ENCODE measurements at places on chromosomes 7 and 10. TPM values are rescaled to one million over a fixed set of nuclear protein-coding genes. Genes with fewer than 3 reads are reported as not detected.

Gene TMEM176B
- total RNA-seq = 7.7 TPM

Gene GIMAP1
- 3.1 TPM for total RNA-seq

Gene MRLN
- 254 TPM for total RNA-seq

Gene MEOX2
- 58.7 TPM for total RNA-seq

Gene FAM107B
- 15.1 TPM for total RNA-seq

Gene ABCA13
- 0.04 TPM for total RNA-seq

Gene DEPP1
- 36.0 TPM for total RNA-seq

Gene SEMA4G
- total RNA-seq = 1.2 TPM

Gene SYT15B
- 0.27 TPM for total RNA-seq

Gene COL26A1
- 1.2 TPM for total RNA-seq

Gene GJD4
- total RNA-seq = 2.0 TPM

Gene GTF2IRD1
- total RNA-seq = 12.5 TPM

Gene LAMB4
- total RNA-seq = 0.13 TPM

Gene SUN3
- total RNA-seq = not detected

Gene MCU
- total RNA-seq = 114 TPM

Gene ZCCHC24
- total RNA-seq = 25.0 TPM

Gene CYP3A7
- total RNA-seq = 0.58 TPM

Gene RBM33
- total RNA-seq = 46.2 TPM

Gene ELMO1
- 23.8 TPM for total RNA-seq

Gene FOXP2
- 10.0 TPM for total RNA-seq

Gene OPALIN
- not detected for total RNA-seq

Gene TFPI2
- total RNA-seq = 3.9 TPM

Gene GFRA1
- total RNA-seq = 41.5 TPM

Gene OPN1SW
- total RNA-seq = not detected

Gene TMEM139
- 0.40 TPM for total RNA-seq

Gene ITPRID1
- 0.44 TPM for total RNA-seq

Gene RPEL1
- not detected for total RNA-seq

Gene DRGX
- total RNA-seq = not detected

Gene ATRNL1
- 7.1 TPM for total RNA-seq

Gene LRRC17
- 43.8 TPM for total RNA-seq

Gene WEE2
- total RNA-seq = 0.09 TPM

Gene KIAA1549
- 4.1 TPM for total RNA-seq

Gene OLAH
- 0.13 TPM for total RNA-seq

Gene GNG11
- total RNA-seq = 34.5 TPM

Gene LRRC4
- 2.0 TPM for total RNA-seq

All from muscle of leg (tissue), 16 donors.